Choroid plexus epithelial cell (primary cell): ENCODE measurements at places on chromosomes 6 and 20.

DNA sequence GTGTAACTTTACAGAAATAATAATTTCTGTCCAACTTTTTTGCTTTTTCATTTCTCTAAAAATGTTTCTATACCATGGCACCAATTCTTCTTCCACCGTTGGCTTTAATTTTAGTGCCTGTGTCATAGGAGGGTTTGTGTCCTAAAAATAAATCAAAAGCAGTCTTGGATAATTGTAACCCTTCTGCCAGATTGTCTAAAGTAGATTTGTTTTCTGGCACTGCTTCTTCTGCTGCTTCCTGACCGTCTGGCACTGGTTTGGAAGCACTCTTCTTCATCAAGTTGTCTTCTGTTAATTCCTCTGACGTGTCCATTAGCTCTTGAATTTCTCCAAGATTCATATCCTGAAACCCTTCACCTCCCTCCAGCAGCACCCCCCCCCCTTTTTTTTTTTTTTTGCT, 33.1 kb downstream of the SCAF8 start:
- DNase-seq: no peak

DNA sequence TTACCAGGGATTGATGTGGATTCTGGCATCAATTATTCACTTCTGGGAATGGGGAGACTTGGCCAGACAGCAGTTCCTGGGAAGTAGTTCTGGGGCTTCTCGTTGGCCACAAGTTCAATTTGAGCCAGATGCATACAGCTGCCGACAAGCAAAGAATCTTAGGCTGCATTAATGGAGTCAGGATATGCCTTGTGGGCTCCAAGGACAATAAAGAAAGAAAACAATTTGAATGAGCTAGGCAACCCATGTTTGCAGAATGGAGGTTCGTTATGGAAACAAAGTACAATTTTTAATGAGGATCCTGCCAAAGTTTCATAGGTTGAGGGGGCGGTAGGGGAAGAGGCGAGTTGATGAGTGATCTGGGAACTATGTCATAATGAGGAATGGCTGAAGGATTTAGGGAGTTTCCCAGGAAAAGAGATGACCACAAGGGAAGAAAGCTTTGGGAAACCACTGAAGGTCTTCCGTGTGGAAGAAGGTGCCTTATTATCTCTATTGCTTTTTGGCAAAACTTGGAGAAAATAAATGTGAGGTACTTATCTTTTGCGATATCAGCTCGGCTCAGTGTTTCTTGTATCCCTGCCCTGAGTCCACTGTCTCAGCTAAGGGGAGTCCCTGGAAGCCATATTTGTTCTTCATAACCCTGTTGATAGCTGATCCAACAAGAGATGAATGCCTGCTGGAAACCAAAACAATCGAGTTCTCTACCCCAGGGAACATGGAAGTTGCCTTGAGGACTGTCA, 181.0 kb upstream of the ZNF217 start:
- DNase-seq: peak; percentile 79

GRCh38 chr6:120873125-120873865, 461.0 kb downstream of the TBC1D32 start:
- no peak for DNase-seq

DNA sequence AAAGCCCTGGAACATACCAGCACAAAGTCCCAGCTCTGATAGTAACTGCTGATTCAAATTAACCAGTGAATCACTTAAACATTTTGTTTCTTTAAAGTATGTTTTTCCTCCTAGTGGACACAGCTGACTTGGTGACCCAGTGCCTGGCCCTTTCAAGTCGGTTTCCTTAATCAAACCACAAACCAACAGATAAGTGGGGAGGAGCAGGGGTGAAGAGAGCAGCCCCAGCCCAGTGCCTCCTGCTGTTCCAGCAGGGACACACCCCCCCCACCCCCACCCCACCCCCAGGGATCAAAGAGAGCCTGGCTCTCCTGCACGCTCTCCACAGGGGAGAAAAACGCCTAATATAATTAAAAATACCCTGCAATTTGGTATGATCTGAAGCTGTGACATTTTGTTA, 55.4 kb upstream of the TBXT start:
- DNase-seq: no peak

DNA sequence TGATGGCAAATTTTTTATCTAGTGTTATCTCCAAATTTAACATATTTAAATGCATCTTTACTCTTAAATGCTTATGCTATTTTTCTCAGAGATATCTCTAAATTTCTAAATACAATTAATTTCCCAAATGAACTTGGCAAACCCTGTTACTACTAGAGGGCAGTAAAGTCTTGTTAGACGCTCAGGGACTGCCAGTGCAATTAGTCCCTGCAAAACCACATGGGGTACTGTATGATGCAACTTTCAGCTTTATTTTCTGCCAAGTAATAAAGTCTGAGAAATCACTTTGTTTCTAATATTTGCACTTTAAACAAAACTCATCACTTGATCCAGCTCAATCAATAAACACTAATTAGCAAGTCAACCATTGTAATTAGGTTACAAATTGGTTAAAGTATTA, 76.0 kb upstream of the ADGRB3 start:
- DNase-seq: peak; percentile 16

GRCh38 chr20:25418776-25419175, 11.3 kb downstream of the GINS1 start:
- peak; percentile 60 for DNase-seq

GRCh38 chr20:10788055-10788454, 114.3 kb upstream of the JAG1 start:
- no peak for DNase-seq

DNA sequence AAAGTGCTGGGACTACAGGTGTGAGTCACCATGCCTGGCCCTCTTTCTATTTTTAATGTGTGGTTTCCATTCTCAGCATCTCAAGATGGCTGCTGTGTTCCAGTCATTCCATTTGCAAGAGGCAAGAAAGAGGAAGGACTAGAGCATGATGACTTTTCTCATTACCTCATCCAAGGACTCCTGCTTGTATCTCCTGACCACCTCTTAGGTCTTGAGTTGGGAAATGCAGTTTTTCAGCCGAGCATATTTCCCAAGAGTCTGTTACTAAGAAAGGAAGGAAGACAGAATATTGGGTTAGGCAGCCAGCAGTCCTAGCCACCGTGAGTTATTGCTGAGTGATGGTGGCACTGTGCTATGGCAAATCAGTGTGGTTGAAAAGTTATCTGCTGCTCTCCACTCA, 108.4 kb upstream of the INSM1 start:
- DNase-seq: no peak
